ENCODE measurements at places on chromosomes 3 and 15.
A peak's percentile ranks its signal among the peaks of the same experiment; 100 is the strongest.

- DNase-seq = no peak
Observed at GRCh38 chr3:16907243-16907642, 22.5 kb downstream of the PLCL2 start.

GRCh38 chr15:49015896-49016295, 30.4 kb downstream of the SECISBP2L start:
- no peak for DNase-seq

DNA sequence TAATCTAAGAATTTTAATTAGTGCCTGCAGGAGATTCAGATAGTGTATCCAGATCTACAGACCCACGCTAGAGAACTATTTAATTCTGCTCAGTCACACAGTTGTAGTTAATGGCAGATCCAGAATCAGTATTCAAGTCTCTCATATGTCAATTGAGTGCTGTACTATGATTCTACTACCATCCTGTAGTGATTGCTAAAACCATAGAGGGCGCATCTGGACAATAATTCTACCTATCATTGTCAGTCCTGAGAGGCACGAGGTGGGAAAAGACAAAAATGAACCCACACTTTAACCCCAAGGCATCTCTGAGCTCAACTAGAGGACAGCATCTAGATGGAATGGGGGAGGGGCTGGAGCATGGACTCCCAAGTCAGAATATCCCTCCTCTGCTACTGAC, 22.7 kb downstream of the DHX36 start:
- no peak for DNase-seq

- DNase-seq = no peak
Observed at GRCh38 chr3:141796081-141796888, 33.1 kb downstream of the GRK7 start.

DNA sequence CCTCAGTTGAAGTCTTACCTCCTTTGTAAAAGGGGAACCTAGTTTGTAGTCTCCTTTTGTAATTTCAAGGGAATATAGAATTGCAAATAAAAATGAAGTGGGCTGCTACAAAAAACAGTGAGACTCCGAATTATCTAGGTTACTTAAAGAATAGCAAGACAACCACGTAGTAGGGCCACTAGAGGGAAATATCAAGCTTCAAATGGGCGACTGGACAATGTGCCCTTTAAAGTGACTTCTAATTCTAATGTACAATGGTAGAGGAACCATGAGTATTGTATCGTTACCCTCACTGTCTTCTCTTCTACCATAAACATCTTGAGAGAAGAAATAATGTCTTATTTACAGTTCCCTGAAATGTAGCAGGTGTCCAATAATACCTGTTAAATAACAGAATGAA, 56.3 kb downstream of the TP63 start:
- no peak for DNase-seq

- no peak for DNase-seq
Observed at GRCh38 chr15:98151096-98151495, 190.6 kb downstream of the ARRDC4 start.

- DNase-seq = peak; percentile 21
Observed at GRCh38 chr3:173397161-173398110, at the start of gene NLGN1. Gene NLGN1, plus strand, starts transcription at chr3:173397744.

- DNase-seq = no peak
Observed at GRCh38 chr15:39088156-39088555, 492.7 kb upstream of the THBS1 start.

DNA sequence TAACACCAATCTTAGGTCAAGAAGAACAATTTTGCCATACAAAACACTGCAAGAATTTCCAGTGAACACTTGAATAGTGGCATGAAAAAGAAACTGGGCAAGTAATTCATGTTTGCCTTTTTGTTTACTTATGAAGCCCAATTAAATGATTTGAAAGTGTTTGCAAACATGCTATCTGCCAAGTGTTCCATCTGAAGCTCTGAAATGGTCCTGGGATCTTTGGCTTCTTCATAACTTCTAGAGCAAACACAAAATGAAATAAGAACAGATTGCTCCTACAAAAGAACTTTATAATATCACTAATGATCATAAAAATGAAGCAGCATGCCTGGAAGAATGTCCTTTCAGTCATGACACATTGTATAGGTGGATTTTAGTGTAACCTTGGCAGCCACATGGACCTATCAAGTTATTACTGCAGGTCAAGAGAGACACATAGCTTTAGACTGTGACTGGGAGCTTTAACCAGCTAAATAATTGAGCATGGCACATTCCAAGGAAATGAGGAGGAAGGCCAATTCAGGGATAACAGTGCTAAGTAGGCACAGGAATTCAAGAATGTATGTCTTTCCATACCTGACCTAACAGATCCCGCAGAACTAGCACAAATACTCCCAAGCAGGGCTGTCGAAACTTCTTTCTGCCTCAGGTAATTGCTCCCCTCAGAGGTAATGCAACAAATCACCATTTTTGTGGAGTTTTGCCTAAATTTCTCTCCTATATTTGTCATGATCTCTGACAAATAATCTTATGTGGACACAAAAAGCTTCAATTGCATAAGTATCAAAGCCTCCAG, 144.6 kb downstream of the DUT start:
- no peak for DNase-seq

- DNase-seq = no peak
Observed at GRCh38 chr15:27853624-27854455, 245.3 kb downstream of the OCA2 start.

DNA sequence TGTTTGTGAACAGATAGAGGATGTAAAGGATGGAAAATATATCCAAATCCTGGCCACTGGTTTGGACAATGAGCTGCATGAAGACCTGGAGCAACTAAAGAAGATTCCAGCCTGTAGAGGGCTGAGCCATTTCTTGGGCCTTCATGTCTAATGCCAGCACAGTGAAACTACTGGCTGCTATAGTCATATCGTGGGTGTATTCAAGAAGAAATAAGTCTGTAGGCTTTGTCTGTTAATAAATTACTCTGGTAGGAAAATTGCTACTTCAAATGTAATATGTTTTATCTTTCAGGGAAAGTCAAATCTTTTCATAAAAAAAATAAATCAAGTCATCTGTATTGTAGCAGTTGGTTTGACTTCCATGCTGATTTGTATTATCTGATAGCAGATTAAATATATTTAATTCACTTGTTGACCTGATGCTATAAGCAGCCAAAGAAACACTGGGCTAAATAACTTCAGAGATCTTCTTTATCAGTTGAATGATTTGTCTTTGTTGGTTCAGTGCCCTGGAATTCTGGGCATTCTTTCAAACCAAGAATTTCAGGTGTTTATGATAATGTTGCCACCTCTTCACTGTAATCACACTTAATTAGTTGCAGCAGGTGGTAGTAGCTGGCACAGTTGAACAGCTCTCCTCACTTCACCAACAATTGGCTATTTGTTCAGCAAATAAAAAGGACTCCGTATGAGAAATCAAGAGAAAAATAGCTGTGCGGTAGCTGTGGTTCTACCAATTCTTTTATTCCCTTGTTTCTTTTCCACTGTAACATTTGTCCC, 1109.5 kb downstream of the NSUN3 start:
- DNase-seq = no peak

DNA sequence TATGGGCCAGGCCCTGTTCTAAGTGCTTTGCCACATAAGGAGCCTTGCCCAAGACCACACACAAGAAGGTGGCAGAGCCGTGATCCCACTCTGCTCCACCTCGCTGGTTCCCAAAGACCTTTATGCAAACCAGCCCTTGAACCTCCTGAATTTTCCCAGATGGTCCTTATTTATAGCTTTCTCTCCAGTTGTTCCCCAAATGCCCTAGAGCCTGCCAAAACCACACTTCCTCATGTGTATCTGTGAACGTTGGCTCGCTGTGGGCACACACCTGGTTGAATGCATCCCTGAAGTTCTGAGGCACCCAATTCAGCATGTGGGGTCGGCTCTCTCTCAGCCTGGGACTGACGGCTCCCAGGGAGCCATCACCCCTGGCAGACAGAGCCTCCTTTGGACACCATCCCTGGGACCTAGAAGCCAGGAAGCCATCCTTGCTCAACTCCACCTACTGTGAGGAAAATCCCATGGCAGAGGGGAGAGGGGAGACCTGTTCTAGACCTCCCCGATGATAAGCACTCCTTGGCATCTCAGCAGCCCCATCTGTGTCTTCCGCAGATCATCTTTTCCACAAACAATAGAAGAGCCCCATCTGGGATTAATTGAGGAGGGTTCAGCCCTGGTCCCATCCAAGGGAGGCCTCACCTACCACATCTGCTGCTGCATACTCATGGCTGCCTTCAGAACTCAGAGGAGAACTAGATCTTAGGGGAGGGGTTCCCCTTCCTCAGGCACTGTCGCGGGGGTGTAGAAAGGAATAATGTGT, 42.3 kb upstream of the LIMD1 start:
- no peak for DNase-seq

GRCh38 chr3:21839176-21839575, 88.2 kb upstream of the ZNF385D start:
- DNase-seq = no peak

DNA sequence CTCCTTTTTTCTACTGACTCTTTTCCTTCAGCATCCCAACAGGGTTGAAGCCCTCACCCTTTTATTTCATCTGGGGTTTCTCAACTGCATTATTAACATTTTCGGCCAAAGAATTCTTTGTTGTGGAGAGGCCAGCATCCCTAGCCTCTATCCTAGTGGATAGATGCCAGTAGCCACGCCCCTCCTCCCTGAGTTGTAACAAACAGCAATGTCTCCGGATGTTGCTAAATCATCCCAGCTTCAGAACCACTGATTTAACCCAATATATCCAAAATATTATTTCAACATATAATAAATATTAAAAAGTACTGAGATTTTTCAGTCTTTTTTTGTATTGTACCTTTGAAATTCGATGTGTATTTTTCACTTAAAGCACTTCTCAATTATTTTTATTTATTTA, 2.0 kb upstream of the RNF111 start:
- DNase-seq = no peak

GRCh38 chr3:83877910-83878309, 1080.9 kb upstream of the CADM2 start:
- no peak for DNase-seq

GRCh38 chr3:4613366-4613765, 120.2 kb downstream of the ITPR1 start:
- DNase-seq = no peak

GRCh38 chr15:79084308-79084968, 6.1 kb downstream of the RASGRF1 start:
- DNase-seq = no peak

DNA sequence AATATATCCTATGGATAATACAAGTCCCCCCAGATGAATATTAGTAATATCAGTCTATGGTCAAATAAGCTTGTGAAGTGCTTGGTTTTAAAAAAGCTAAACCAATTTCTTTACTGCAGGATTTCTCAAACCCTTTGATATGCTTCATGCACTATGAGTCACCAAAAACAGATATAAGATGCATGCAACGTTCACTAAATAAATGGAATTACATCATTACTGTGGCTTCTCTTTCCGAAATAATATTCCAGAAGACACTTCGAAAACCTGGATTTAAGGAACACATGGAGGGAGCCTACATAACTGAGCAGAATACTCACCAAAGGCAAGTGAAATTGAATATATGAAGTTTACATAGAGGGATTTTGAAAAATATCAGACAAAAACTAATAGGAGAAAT, 126.3 kb upstream of the ABI3BP start:
- DNase-seq = no peak

DNA sequence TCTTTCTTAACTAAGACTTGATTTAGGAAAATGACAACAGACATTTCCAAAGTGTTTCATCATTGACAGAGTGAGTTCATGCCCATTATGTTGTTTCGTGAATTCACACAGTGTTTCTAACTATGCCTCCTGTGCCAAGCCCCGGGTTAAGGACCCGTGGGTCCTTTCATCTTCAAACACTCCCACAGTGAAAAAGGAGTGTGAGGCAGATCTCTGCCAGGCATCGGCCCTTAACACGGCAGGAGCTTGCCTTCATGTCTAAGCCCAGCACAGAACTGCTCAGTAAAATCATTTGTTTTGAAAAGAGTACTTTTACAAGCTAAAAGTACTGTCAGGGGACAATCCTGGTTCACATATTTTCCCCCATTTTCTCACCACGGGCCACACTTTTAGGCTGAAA, 80.0 kb upstream of the FOXB1 start:
- DNase-seq = no peak

DNA sequence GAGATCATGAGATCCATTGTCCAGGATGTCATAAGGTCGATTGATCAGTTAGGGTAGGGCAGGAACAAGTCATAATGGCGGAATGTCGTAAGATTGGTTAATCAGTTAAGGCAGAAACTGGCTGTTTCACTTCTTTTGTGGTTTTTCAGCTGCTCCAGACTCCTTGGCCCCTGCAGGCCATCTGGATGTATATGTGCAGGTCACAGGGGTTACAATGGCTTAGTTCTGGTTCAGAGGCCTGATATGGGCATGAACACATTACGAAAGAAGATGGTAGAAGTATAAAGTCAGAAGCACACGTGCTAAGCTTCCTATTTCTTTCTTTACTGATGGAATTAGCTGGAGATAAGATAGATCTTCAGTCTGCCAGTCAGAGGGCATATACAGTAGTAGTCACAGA, 315.4 kb upstream of the LRRC3B start:
- DNase-seq = no peak

DNA sequence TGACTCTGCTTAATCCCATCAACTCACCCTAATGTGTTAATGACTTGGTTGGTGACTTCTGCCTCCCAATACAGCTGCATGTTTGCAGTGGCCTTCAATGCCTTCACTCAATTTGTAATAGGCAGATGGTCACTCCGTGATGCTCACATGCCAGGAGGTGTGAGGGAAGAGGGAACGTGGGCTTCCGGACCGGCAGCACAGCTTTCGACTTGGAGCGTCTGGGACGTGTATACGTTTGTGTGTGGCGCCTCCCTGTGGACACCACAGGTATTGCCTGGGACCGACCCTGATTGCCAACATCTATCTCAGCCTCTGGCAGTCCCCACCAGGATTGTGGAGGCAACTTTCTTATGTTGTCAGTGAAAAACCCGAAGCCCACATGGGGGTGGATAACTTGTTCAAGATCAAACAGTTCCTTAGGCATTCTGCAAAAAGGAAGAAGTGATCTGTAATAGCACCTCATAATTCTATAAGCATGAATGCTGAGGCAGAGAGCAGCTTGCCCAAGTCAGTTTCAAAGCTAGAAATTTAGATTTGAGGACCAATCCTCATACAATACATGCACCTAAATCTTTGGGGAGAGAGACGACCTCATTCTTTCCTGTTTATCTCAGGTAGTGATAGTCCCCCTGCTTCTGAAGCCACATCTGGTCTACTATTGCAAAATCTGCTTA, 16.9 kb downstream of the MRPL46 start:
- DNase-seq = peak; percentile 75

- no peak for DNase-seq
Observed at GRCh38 chr3:127777921-127778656, 44.2 kb downstream of the MGLL start.
